GM23248 (cell line): ENCODE measurements at places on chromosomes 4 and X.
A peak's percentile ranks its signal among the peaks of the same experiment; 100 is the strongest.

DNA sequence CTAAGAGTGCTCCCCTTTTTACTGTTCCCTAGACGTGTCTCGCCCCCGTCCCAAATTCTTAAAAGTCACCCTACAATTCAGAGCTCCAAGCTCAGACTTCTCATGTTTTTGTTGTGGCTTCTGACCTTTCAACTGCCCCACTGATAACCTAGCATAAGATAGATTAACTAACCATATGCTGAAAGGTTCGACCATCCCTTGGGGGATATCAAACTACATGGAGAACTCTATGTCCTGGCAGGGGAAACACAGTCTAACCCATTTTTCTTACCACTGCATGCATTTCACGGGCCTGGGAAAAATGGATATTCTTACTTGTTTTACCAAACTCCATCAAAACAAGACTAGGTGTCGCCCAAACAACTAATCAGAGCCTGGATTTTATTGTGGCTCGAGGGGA, 236.4 kb upstream of the MID1 start:
- H3K4me3 ChIP-seq: no peak overlapping the region
- no peaks in the 10 kb centered on the region for H3K4me1 ChIP-seq
- H3K36me3 ChIP-seq: no peaks in the 10 kb centered on the region
- no peak for DNase-seq
- H3K27ac ChIP-seq: no peak overlapping the region

GRCh38 chr4:60579335-60579734, 620.8 kb upstream of the ADGRL3 start:
- H3K27me3 ChIP-seq: no peaks in the 10 kb centered on the region
- H3K4me1 ChIP-seq: no peaks in the 10 kb centered on the region
- no peak overlapping the region for H3K4me3 ChIP-seq

DNA sequence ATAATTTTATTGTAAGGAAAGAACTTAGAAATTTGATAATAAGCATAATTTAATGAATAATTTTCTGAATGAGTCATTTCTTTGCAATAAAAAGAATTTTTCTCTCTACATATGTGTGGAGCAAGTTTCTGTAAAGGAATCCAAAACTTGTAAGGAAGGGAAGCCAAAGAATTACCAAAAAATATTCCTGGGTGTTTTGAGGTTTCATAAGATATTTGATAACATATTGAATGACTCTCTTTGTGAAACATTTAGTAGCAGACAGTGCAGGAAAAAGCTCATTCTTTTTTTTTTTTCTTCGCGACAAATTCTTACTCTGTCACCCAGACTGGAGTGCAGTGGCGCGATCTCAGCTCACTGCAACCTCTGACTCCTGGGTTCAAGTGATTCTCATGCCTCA, 469.0 kb upstream of the MAGEB2 start:
- no peaks in the 10 kb centered on the region for H3K36me3 ChIP-seq
- no peak overlapping the region for H3K4me3 ChIP-seq

GRCh38 chr4:168648929-168649328, 152.1 kb downstream of the PALLD start:
- no peaks in the 10 kb centered on the region for H3K36me3 ChIP-seq
- H3K4me1 ChIP-seq: peaks cover 8% of the 10 kb centered on the region; the same call in 1 of the 2 replicates
- H3K4me3 ChIP-seq: no peak overlapping the region
- no peak overlapping the region for H3K27ac ChIP-seq
- H3K27me3 ChIP-seq: no peaks in the 10 kb centered on the region

DNA sequence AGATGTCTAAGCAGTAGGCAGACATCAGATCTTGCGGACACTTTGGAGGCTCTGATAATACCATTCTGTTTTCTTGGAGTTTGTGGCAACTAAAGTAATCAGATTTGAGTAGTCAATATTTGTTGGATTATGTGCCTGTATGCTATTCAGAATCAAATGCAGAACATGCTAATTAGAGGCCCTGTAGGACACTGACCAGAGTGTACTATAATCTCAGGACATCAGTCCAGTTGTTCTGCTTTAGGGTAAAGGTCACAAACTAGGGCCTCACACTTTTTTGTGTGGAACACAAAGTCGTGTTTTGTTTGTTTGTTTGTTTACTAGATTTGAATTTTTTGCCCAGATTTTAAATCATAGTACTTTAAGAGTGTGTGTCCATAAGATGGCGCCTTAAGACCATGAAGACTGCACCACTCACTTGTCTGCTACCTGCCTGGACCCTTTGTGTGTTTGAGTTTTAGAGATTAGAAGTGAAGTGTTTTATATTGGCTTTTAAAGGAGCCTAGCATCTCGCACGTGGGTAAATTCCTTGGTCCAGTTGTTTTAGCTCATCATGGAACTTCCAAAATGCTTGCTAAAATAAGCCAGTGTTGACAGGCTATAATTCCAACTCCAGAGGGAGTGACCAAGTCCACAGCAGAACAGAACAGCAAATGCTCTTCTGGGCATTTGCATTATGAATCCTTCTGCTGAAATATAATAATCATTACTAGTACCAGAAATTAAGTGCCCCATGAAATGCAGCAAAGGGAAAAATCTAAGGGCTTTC, 34.7 kb downstream of the IL13RA1 start:
- H3K4me1 ChIP-seq: no peaks in the 10 kb centered on the region
- H3K36me3 ChIP-seq: no peaks in the 10 kb centered on the region
- H3K27me3 ChIP-seq: no peaks in the 10 kb centered on the region

DNA sequence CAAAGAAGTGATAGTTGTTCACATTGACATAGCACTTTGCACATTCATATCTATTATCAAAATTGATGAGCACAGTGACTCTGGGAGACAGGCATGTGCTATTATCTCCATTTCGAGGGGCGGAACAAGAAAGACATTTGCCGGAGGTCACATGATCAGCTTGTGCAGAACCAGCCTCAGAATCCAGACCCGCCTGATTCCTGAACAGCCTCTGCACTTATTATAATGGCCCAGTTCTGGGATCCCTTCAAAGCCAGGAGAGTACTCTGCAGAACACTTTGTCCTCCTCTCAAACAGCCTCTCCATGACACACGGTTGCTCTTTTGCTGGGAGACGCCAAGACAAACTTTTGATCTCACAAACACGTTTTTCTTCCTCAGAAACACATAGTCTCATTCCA, 48.4 kb downstream of the RWDD4 start:
- H3K4me3 ChIP-seq: no peak overlapping the region
- DNase-seq: peak; percentile 15
- peaks cover 8% of the 10 kb centered on the region; the same call in 1 of the 2 replicates for H3K27me3 ChIP-seq
- H3K27ac ChIP-seq: no peak overlapping the region
- H3K4me1 ChIP-seq: no peaks in the 10 kb centered on the region
- no peaks in the 10 kb centered on the region for H3K36me3 ChIP-seq

DNA sequence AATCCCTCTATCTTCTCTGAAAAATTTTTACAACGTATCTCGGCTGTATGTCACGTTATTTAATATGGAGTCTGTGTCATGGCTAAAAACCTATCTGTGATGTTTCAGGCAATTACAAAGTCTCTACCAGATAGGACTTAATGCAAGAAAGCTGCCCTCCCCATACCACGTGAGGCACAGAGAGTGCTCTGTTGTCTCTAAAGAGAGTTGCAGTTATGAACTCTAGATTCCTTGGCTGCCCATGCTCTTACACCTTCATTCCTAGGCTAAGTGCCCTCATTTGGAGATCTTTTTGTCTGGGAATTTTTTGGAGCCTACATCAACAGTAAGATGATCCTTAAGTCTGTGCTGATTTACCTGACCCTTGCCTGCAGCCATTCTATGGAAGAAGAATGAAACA, 935.9 kb downstream of the C4orf33 start:
- H3K4me3 ChIP-seq: no peak overlapping the region
- no peaks in the 10 kb centered on the region for H3K4me1 ChIP-seq
- H3K27ac ChIP-seq: no peak overlapping the region
- no peaks in the 10 kb centered on the region for H3K36me3 ChIP-seq
- no peak for DNase-seq

DNA sequence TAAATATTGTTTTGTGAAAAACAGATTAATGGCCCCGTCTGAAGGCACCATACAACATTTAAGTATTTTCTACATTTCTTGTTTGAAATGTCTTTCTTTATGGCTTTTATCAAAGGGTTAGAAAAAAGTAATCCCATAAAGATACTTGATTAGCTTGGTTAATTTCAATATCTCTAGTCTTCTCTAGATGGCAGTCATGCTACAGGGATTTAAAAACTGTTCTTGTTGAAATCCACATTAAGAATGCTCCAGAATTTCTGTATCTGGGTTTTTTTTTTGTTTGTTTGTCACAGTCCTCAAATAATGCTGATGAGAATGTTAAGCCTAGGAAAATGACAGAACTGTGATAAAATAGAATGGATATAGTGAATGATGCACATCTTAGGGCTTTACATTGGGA, 109.0 kb upstream of the AADAT start:
- no peaks in the 10 kb centered on the region for H3K36me3 ChIP-seq
- no peaks in the 10 kb centered on the region for H3K4me1 ChIP-seq
- peak; percentile 24 for DNase-seq
- no peak overlapping the region for H3K27ac ChIP-seq
- no peak overlapping the region for H3K4me3 ChIP-seq

GRCh38 chrX:13747836-13748235, 13.3 kb downstream of the OFD1 start:
- peaks cover 4% of the 10 kb centered on the region; the same call in 1 of the 2 replicates for H3K4me1 ChIP-seq
- H3K36me3 ChIP-seq: no peaks in the 10 kb centered on the region; the same call in 1 of the 2 replicates
- H3K4me3 ChIP-seq: no peak overlapping the region
- H3K27me3 ChIP-seq: no peaks in the 10 kb centered on the region
- H3K27ac ChIP-seq: peak overlapping the region; percentile 57

DNA sequence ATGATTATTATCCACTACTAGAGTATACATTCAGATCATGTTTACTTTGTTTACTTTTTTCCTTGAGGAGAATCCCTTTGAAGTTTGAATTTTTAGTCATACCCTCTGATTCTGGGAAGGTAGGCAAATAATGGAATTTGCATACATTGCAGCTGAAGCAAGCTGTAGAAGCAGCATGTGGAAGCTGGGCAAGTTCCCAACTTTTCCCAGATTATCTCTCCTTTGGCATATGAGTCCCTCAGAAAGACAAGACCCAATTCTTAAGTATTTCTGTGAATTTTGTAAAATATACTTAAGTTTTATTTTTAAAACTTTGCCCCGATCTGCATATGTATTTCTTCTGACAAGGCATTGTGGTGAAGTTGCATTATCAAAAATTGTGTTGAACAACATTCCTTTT, 94.9 kb downstream of the CNKSR2 start:
- H3K36me3 ChIP-seq: no peaks in the 10 kb centered on the region
- no peaks in the 10 kb centered on the region for H3K4me1 ChIP-seq
- H3K4me3 ChIP-seq: no peak overlapping the region
- no peak for DNase-seq
- H3K27ac ChIP-seq: no peak overlapping the region

GRCh38 chr4:83387476-83388312, 53.0 kb upstream of the HPSE start:
- H3K27ac ChIP-seq: no peak overlapping the region
- no peaks in the 10 kb centered on the region for H3K27me3 ChIP-seq
- H3K4me3 ChIP-seq: no peak overlapping the region
- H3K4me1 ChIP-seq: peaks cover 15% of the 10 kb centered on the region
- no peak for DNase-seq
- H3K36me3 ChIP-seq: no peaks in the 10 kb centered on the region

GRCh38 chrX:33784548-33784947, 347.6 kb downstream of the FAM47A start:
- DNase-seq: no peak
- H3K27me3 ChIP-seq: no peaks in the 10 kb centered on the region
- H3K4me1 ChIP-seq: no peaks in the 10 kb centered on the region
- H3K36me3 ChIP-seq: no peaks in the 10 kb centered on the region
- H3K27ac ChIP-seq: no peak overlapping the region

DNA sequence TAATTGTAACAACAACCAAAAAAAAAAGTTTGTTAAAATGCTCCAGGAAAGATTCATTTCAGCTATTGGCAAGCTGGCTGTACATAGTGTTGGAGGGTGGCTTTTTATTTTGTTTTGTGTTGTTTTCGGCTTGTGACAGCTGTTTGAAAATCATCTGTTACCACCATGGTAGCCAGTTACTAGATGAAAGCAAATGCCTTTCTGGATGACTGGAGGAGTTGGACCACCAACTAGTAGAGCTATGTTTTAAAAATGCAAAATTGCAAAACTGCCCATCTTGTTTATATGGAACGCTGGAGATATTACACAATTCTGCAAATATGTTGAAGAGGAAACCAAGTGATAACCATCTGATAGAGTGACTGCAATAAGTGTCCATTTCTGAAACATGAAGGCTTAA, 53.2 kb upstream of the TNIP3 start:
- H3K4me3 ChIP-seq: peak overlapping the region; percentile 38
- H3K27ac ChIP-seq: peak overlapping the region; percentile 35
- no peaks in the 10 kb centered on the region for H3K27me3 ChIP-seq

DNA sequence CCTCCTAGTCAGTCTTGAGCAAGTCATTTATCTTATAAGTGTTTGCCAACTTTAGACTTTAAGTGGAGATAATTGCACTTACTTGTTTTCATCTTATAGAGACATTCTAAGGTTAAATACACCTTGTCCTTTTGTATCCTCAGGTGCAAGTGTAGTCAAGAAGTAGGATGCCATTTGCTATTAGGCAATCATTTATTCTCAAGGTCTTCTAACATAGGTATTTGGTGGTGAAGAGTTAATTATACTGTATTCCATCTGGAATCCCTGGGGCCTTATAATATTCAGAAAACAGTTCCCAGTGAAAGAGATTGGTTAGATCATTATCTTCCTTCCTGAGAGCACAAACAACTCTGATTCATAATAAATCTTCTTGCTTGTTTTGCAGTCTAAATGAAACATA, 23.7 kb downstream of the SULT1E1 start:
- H3K4me1 ChIP-seq: no peaks in the 10 kb centered on the region
- H3K27ac ChIP-seq: no peak overlapping the region
- H3K4me3 ChIP-seq: no peak overlapping the region
- DNase-seq: no peak
- H3K36me3 ChIP-seq: no peaks in the 10 kb centered on the region

DNA sequence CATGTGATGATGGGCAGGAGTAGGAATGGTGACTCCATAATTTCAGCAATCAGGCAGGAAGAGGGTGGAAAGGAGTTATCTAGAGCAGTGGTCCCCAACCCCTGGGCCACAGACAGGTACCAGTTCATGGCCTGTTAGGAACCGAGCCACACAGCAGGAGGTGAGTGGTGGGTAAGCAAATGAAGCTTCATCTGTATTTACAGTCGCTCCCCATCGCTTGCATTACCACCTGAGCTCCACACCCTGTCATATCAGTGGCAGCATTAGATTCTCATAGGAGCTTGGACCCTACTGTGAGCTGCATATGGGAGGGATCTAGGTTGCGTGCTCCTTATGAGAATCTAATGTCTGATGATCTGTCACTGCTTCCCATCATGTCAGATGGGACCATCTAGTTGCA, 1.4 kb upstream of the TLR10 start:
- no peak overlapping the region for H3K27ac ChIP-seq
- no peak for DNase-seq
- H3K4me3 ChIP-seq: no peak overlapping the region
- H3K36me3 ChIP-seq: no peaks in the 10 kb centered on the region
- 0 out of 2 replicates have a peak, but pooled peaks cover 3% of the 10 kb centered on the region for H3K27me3 ChIP-seq
